Stimulated activated CD8-positive, alpha-beta memory T cell treated with anti-CD3 and anti-CD28 coated beads, Interleukin-15, amount 100 ng/mL, for 4 hours (primary cell): ENCODE measurements at places on chromosomes 12 and 14.

GRCh38 chr12:115240251-115240650, 556.3 kb upstream of the TBX3 start:
- no peak for DNase-seq

DNA sequence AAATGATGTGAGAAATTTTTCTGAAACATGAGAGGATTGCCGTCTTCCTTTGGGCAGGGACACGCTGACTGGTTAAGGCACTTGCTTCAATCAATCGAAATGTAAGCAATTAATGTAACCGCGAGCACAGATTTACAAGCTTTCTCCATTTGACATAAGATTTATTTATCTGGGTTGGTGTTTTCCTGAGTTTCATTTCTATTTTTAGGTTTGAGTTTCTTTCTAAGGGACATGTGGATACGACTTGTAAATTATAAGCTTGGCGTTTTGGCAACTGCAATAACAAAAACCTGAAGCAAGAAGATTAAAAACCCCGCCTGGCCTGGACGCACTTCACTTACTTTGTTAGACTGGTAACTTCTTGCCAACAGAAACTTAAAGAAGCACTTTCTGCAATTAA, 20.3 kb upstream of the SINHCAF start:
- DNase-seq = no peak

DNA sequence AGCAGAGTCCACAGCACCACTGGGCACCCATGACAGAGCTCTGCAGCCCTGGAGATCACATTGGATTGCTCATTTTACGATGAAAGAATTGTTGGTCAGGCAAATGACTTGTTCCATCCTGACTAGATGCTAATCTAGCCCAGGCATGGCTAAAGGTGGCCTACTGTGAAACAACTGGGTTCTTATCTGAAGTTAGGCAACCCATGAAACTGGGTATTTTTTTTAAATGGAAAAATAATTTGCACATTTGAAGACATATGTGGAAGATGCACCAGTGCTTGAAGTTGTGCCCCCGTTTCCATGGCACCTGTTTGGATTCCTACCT, 8.3 kb downstream of the PYGL start:
- DNase-seq = no peak

DNA sequence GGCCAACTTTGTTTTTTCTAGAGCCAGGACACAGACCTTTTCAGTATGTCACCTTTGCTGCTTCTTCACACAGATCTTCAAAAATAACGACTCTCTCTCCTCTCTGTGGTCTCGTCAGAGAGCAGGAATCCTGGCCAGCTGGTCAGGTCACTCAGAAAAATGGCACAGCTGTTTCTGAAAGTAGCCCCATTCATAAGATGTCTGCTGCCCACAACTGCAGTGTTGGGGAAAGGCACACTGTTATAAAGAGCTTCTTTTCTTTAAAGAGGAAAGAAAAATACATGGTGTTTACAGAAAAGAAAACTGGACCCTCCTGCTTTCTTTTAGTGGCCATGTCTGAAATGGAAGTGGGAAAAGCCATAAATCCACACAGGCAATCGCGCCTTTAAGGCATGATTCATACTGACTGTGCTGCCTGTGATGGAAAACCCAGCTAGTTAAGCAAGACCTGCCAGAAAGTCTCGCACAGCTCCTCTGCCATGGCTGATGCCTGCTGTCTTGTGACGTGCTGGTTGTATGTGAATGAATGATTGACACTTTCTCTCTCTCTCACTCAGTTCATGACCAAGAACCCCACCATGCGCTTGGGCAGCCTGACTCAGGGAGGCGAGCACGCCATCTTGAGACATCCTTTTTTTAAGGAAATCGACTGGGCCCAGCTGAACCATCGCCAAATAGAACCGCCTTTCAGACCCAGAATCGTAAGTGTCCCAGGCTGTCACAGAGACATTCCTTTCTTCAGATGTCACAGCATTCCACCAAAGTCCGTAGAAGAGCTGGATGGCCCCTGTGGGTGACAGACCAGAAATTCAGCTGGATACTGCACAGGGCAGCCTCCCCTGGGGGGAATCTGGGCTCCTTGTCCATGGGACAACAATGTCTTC, 147.9 kb upstream of the HIF1A start:
- no peak for DNase-seq

DNA sequence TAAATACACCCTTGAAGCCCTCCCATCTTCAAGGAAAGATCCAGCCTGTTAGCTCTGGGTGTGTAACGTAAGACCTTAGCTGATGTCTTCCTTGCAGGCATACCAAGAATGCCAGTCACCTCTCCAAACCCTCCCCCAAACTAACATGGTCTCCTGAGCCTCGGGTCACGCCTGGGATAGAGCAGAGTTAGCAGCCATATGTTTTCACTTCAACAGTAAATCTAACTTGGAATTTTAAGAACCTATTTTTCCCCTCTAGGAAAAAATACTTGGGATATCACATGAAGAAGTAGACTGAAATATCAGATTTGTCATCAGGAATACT, 27.9 kb downstream of the BCL2L14 start:
- no peak for DNase-seq

DNA sequence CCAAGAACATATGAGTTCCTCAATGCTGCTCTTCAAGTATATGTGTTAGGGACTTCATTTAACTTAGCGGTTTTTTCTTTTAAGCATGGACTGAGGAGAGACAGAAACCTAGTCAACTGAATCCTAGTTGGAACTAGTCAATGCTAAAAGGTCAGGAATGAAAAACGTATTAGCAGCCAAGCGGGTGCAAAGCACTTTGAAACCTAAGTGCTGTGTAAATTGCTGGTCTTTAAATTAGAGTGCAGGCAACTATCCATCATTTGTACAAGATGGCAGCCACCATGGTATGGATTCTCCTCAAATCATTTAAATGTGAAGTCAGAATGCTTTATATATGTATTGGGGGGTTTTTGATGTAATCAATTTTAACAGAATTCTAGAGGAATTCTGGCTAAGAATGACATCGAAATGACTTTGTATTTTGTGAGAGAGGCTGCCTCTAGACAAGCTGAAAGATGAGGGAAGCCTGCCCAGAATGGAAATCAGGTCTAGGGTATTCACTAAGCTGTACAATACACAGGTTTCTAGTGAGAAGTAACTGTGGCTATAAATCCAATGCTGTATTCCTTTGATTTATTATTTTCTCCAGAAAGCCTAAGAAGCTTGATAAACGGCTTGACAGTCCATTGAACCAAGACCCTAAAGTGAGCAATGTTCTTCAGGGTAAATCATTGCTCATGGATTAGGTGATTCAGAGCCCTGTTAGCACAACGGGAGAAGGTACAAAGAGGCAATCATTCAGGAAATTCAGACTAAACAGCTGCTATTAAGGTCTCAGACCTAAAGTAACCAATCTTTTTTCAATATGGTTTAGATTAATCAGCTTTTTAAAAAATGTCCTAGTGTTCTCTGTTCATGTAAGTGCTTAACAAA, 198.8 kb downstream of the ANO2 start:
- no peak for DNase-seq

DNA sequence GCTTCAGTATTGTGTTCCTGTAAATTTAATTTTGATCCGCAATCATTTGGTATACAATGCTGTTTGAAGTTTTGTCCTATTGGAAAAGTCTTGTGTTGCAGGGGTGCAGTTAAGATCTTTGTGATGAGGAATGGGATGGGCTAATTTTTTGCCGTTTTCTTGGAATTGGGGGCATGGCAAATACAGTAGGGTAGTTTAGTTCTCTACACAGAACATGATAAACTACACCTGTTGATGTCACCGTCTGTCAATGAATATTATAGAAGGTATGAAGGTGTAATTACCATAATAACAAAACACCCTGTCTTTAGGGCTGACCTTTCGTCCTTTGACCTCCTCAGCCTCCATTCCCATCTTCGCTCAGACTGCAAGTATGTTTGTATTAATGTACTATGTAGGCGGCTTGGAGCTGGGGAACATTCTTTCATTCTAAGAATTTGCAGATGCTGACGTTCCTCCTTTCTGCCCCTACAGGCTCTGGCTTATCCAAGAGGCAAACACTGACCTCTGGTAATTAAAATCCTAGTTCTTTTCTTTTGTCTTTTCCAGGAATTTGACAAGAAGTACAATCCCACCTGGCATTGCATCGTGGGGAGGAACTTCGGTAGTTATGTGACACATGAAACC, 1.7 kb downstream of the DYNLL1 start:
- no peak for DNase-seq

DNA sequence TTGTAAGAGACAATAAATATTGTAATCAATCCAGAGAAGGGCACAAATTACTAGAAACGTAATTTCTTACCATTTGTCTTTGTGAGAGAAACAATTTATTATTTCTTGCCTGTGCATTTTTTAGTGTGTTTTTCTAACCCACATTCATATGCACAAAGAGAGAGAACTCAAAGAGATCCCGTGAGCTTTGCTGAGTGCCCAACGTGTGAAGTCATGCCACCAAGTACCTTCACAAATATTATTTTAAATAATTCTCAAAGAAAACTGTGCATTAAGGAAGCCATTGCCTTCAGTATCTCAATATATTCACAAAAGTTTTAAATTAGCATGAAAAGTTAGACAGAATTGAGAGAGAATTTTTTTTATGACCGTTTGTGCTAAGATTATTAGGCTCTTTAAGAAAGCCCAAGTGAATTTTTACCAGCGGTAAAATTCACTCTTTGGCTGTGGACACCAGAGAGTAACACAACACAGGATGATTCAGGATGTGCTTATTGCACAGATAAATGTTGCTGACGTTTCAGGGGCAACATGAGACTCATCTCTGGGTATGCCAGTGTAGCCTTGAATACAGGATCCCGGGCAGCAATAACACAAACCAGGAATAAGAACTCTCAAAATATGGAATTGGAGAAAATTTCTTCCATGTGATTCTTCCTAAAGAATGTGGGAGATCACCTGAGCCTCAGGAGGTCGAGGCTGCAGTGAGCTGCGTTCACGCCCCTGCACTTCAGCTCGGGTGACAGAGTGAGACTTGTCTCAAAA, 2.9 kb downstream of the ARHGDIB start:
- DNase-seq = no peak
